ENCODE measurements at places on chromosomes 5 and 9.
A peak's percentile ranks its signal among the peaks of the same experiment; 100 is the strongest.

GRCh38 chr5:170571875-170572852, 68.3 kb downstream of the KCNIP1 start:
- DNase-seq: no peak

DNA sequence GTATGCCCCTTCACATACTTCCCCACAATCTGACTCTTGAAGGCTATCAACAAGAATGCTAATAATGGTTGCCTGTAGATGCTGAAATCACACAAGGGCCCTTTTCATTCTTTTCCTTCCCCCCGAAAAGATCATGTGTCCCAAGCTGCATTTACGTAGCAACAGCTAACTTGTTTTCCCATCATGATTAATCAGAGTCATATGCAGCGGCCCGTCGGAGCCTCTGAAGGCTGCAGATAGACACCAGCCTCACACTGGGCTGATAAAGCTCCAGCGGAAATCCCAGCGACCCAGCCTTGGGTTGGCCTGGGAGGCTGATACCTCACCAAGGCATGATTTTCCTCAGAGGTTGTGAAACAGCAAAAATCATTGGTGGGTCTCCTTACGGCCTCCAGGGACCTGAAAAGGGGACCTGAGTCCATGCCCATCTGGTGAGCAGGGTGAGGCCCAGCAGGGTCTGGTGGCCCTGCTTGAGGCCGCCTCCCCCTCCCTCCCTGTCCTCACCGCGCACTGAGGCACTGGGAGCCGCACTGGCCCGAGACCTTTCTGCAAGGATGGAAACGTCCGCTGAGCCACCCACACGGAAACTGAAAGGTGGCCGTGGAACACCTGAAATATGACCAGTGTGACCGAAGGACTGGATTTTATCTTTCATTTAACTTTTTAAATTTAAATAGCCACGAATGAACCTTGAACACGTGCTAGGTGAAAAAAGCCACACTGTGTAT, 114.2 kb upstream of the PHYKPL start:
- no peak for DNase-seq

- peak; percentile 11 for DNase-seq
Observed at GRCh38 chr9:35690614-35691333, 1.0 kb upstream of the TPM2 start.

- DNase-seq: no peak
Observed at GRCh38 chr5:135822286-135822685, 12.2 kb upstream of the SLC25A48 start.

DNA sequence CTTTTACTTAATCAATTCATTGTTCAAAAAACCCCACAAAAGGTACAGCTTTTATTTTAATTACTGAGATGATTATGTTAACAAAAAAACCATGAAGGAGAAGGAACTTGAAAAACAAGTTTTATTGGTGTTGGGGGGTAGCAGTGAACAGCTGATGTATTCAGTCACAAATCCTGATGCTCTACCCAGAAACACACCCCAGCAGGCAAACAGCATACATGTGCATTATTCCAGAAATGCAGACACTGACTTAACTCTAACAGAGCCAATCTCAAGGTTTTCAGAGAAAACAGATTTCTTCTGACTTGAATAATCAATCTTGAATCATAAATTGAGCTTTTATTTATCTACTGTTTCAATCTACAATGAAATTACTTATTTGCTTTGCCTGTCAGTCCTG, 175.2 kb downstream of the ZSWIM6 start:
- no peak for DNase-seq

- no peak for DNase-seq
Observed at GRCh38 chr5:6193310-6193709, 185.0 kb downstream of the MED10 start.

GRCh38 chr9:99866398-99866797, 40.1 kb upstream of the STX17 start:
- no peak for DNase-seq

DNA sequence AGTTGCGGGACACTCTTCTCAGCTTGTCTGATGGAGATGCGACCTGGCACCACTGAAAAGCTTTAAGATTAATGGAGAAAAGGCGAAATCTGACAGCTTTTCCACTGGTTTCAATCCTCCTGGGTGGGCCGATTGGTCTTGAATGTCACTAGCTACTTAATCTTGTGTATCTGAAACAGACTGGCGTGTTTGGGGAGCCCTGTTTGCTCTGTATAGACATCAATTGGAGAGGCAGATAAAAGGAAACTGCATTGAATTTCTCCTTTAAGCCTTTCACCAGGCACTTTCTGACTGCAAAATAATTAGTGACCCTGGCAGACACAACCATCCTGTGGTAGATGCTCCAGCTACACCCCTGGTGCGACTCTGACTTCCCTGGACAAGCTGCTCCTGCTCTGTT, 224.2 kb downstream of the NDUFS4 start:
- no peak for DNase-seq

GRCh38 chr9:88177371-88177770, 39.1 kb upstream of the SPATA31C2 start:
- no peak for DNase-seq

DNA sequence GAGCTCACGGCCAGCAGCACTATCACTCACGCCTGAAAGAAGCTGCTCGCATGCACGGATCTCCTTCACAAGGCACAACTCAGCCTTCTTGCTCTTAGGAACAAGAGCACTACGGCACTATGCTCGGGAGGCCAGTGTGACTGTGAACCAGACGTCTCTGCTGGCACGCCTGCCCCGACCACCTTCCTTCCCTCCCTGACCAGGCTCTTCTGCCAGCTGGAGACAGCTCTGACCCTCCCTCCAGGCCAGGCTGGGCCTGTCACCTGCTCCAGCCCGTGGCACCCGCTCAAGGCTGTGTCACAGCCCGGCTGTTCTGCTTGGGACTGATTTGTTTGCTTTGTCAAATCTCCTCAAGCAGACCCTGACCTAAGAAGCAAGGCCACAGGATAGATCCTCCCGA, 7.0 kb downstream of the TBC1D9B start:
- no peak for DNase-seq

DNA sequence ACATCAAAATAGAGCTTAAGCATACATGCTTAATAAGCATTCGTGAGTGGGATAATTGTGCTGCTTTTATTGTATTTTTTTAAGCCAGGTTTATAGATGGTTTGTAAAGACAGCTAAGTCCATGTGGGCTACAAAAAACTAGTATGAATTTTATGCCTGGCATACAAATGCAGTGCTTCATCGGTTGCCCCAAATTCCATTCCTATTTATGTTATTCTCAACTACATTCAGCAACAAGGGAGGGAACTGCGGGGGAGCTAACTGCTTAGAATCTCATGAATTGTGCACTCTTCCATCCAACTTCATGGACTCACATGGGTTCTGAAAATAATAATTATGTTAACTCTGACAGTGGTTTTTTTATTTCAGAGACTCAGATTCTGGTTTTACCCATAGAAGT, 199.2 kb downstream of the FAM170A start:
- DNase-seq: no peak

DNA sequence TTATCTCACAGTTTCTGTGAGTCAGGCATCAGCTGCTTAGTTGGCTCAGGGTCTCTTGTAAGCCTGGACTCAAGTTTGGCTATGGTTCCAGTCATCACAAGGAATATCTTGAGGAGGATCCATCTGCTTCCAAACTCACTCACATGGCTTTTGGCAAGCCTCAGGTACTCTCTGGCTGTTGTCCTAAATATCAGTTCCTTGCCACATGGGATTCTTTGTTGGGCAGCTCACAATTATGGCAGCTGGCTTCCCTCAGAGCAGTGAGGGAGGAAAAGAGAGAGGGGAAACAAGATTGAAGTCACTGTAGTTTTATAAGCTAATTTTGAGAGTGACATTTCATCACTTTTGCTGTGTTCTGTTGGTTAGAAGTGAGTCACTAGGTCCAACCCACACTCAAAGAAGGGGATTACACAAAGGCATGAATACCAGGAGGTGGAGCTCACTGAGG, 144.5 kb downstream of the GCNT1 start:
- no peak for DNase-seq

GRCh38 chr5:59460368-59461153, 433.0 kb downstream of the PDE4D start:
- no peak for DNase-seq

DNA sequence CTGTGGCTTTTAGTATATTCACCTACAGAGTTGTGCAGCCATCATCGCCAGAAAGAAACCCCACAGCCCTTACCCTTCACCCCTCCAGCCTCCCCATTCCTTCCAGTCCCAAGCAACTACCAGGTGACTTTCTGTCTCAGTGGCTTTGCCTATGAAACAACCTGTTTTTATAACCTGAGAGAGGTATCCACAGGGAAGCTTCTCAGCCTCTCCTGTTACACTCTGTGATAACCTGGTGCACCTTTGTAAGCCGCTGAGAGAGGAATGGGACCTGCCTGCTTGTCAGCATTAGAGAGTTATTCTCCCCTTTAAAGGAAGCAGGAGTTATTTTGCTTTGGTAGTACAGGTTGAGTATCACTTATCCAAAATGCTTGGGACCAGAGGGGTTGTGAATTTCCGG, 93.6 kb downstream of the TRIO start:
- no peak for DNase-seq

DNA sequence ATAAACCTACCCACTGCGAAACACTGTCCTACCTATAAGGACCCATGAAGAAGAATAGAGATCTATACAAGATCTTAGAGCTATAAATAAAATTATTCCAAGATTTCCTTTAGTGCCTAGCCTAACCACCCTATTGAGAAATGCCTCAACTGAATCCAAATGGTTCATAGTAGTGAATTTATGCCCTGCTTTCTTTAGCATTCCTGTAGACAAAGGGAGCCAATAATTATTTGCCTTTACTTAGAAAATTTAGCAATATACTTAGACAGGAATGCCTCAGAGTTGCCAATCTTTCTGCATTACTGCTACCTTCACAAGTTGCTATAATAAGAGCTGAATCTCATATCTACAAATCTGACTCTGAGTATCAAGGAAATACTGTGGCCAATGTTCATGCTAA, 62.6 kb downstream of the PUM3 start:
- DNase-seq: no peak

- DNase-seq: peak; percentile 2
Observed at GRCh38 chr5:153866176-153866575, 172.5 kb downstream of the FAM114A2 start.

- no peak for DNase-seq
Observed at GRCh38 chr5:31392061-31392460, 139.8 kb downstream of the DROSHA start.

- no peak for DNase-seq
Observed at GRCh38 chr5:171725205-171725601, 60.4 kb upstream of the SMIM23 start.

GRCh38 chr9:237858-238345, 23.2 kb downstream of the DOCK8 start:
- DNase-seq: no peak

GRCh38 chr5:24854850-24855249, 210.1 kb upstream of the CDH10 start:
- DNase-seq: no peak

DNA sequence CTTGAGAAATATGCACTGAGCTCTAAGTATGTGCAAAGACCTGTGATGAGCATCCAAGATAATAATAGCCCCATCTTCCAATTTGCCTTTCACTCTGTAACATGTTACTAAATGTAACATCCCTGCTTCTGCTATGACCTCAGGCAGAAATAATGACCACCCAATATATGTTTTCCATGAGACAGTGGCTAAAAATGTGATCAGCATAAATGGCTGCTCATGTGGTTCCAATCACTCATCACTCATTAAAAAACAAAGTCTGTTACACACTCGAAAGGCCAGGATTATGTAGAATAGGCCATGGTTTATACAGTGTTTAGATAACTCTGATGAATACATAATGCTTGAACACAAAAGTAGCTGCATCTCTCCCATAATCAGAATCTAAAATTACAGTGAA, 71.4 kb upstream of the MOCS2 start:
- DNase-seq: no peak

DNA sequence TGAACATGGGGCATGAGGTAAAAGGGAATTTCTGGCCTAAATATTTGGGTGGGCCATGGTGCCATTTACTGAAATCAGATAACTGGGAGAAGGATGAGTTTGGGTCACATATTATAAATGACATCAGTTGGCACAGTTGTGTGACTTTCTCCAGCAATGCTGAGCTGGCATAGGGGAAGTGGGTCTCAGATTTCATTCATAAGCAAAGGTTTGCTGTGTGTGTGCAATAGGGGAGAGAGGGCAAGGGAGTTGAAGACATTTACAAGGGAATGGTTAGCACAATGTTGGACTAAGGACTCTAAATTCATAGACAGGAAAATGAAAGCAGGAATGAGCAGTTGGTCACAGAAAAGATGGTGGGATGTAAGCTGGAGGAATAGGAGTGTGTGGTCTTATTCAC, 47.8 kb upstream of the KLF9 start:
- no peak for DNase-seq

DNA sequence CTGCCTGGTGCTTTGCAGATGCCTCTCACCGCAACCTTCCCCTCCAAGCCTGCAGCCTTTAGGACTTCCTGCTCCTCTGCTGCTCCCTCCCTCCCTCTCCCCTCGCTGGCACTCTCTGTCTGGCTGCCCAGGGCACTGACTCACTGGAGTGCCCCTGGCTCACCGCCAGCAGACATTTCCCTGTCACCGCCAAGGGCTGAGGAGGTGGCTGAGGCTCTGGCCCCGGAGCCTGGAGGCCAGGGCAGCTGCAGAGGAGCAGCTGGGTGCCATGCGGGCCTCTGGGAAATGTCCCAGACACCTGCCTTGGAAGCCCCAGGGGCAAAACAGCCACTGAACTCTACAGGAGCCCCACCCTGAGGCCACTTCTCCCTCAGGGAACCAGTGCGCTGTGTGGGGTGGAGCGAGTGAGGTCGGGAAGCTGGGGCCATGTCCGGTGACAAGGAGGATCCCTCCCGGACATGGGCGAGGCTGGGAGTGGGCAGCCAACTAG, 53.4 kb downstream of the TENT4A start:
- DNase-seq: peak; percentile 96

DNA sequence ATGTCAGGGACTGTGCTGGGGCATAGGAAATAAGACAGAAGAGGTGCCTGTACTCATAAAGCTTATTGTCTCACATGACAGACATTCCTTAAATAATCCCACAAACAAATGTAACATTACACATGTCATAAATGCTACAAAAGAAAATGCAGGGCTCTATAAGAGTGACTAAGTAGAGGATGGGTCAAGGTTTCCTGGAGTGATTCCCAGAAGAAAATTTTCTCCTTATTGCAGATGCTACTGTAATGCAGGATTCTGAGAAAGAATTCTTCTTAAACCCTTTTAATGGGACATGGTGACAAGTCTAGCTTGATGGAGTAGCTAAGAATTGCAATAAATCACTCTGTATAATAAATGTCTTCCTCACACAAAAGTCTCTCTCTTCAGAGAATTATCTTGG, 55.7 kb downstream of the SH3TC2 start:
- DNase-seq: peak; percentile 7

DNA sequence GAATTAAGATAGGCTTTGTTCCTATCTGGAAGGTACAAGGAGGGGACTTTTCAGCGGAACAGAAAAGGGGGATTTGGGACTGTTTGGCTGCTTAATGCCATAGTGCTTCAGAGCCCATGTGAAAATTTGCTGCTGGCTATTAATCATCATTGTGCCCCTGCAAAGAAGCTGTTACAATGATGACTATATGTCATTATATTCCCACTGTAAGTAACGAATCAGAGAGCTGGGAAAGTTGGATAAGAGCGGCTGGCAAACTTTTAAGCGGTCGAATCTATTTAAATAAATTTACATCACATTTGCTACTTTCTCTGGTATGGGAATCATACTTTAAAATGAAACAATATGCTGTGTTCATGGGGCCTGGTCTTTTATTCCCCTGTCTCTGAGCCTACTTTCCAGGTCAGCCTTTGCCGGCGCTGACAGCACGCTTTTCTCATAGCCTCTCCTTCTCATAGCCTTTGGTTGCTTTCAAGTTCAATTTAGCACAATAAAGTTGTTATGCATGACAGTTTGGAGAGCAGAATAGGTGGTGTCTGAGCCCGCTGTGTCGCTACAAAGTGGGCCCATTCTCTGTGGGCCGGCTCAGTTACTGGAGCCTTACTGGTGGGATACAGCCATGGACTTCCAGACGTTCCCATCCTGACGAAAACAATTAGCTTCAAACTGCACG, 271.2 kb upstream of the TMEM161B start:
- no peak for DNase-seq
